Adrenal gland (tissue), 19 donors: ENCODE measurements at places on chromosomes 7 and 10. TPM values are rescaled to one million over a fixed set of nuclear protein-coding genes. Genes with fewer than 3 reads are reported as not detected.

The PMS2 gene
- total RNA-seq, result 12.5 TPM

The FAM25G gene
- total RNA-seq, result not detected

The CNPY1 gene
- total RNA-seq, result not detected

The NODAL gene
- not detected for total RNA-seq

The FIS1 gene
- 425 TPM for total RNA-seq

DNA sequence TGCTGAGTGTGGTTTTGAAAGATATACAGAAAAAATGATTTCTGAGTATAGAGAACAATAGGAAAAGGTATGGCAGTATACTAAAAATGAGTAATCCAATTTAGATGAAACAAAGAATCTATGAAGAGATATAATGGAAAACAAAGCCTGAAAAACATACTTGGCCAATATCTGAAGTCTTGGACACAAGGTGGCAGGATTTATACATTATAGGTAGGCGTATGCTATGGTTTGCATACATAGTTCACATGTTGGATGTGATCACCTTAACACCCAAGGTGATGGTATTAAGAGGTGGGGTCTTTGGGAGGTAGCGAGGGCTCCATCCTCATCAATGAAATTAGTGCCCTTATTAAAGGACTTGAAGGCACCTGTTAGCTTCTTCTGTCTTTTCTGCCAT, 34.5 kb upstream of the BPGM start:
- H3K4me3 ChIP-seq, result no peak overlapping the region
- peaks cover 8% of the 10 kb centered on the region for H3K27me3 ChIP-seq
- no peaks in the 10 kb centered on the region for H3K36me3 ChIP-seq
- DNase-seq, result no peak
- H3K27ac ChIP-seq, result no peak overlapping the region

DNA sequence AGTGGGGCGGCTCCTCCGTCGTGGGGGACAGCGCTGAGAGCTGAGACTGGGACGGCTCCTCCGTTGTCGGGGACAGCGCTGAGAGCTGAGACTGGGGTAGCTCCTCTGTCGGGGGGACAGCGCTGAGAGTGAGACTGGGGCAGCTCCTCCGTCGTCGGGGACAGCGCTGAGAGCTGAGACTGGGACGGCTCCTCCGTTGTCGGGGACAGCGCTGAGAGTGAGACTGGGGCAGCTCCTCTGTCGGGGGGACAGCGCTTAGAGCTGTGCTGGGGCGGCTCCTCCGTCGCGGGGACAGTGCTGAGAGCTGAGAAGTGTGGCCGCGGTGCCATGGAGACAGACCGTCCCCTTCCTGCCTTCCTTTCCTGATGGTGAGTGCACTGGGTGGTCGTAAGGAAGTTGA, 136.4 kb downstream of the DYNC2I1 start:
- H3K27ac ChIP-seq, result no peak overlapping the region
- H3K4me1 ChIP-seq, result no peaks in the 10 kb centered on the region
- no peaks in the 10 kb centered on the region for H3K36me3 ChIP-seq
- H3K4me3 ChIP-seq, result no peak overlapping the region

GRCh38 chr10:113681533-113682470, 2.1 kb downstream of the CASP7 start:
- H3K4me3 ChIP-seq, result no peak overlapping the region
- H3K4me1 ChIP-seq, result no peaks in the 10 kb centered on the region
- no peaks in the 10 kb centered on the region for H3K27me3 ChIP-seq
- H3K27ac ChIP-seq, result no peak overlapping the region

DNA sequence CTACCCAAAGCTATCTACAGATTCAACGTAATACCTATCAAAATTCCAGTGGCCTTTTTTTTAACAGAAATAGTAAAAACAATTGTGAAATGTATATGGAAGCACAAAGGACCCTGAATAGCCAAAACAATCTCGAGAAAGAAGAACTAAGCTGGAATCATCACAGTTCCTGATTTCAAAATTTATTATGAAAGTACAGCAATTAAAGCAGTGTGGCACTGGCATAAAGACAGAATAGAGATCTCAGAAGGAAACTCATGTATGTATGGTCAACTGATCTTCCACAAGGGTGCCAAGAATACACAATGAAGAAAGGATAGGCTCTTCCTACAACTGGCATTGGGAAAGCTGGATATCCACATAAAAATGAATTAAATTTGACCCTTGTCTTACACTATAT, 23.2 kb downstream of the PNLIPRP3 start:
- no peaks in the 10 kb centered on the region for H3K4me1 ChIP-seq
- no peak for DNase-seq
- H3K27ac ChIP-seq, result no peak overlapping the region
- no peak overlapping the region for H3K4me3 ChIP-seq
- no peaks in the 10 kb centered on the region for H3K27me3 ChIP-seq

DNA sequence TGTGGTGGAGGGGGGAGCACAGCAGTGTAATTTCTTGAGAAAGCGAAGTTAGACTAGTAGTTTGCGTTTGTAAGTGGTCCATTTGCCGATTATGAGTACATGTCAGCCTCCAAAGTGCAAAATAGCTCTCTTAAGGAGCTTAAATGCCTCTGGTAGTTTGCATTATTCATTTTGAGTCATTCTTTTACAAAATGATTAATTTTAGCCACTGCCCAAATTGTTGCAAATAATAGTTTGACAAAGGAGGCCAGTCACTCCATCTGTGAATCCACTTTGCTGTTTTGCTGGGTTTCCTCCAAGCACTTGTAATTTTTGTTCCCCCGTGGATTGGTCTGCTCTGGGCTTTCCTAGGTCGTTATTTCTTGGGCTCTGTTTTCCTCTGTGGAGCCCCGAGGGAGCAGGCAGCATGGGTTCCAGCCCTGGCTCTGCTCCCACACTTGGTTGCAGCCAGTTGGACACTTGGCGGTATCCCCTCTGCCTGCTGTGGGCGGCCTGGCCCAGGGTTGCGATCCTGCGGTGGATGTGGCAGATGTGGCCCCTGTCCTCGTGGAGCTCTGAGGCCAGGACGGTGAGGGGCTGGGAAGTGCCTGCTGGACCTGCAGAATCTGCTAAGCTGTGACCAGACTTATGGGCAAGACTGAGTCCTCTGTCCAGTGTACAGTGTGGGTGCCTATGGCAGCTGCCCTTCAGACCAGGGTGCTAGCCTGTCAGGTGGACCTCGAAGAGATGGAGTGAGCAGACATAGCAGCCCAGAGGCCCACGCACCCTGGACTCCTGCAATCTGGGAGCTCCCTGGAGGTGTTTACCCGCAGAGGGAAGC, 129.1 kb upstream of the BTBD16 start:
- H3K4me1 ChIP-seq, result peaks cover 28% of the 10 kb centered on the region
- H3K27me3 ChIP-seq, result no peaks in the 10 kb centered on the region
- no peaks in the 10 kb centered on the region for H3K36me3 ChIP-seq
- H3K27ac ChIP-seq, result no peak overlapping the region
- no peak overlapping the region for H3K4me3 ChIP-seq
- no peak for DNase-seq

GRCh38 chr10:11178606-11179515, 161.2 kb downstream of the CELF2 start:
- no peaks in the 10 kb centered on the region for H3K4me1 ChIP-seq
- H3K27ac ChIP-seq, result no peak overlapping the region
- H3K4me3 ChIP-seq, result no peak overlapping the region
- no peaks in the 10 kb centered on the region for H3K36me3 ChIP-seq
- no peaks in the 10 kb centered on the region for H3K27me3 ChIP-seq

GRCh38 chr10:64458306-64458705, 937.1 kb downstream of the REEP3 start:
- no peaks in the 10 kb centered on the region for H3K4me1 ChIP-seq
- H3K27ac ChIP-seq, result no peak overlapping the region
- H3K36me3 ChIP-seq, result no peaks in the 10 kb centered on the region
- DNase-seq, result no peak
- H3K27me3 ChIP-seq, result no peaks in the 10 kb centered on the region

GRCh38 chr7:114048386-114049235, 129.8 kb upstream of the PPP1R3A start:
- H3K4me1 ChIP-seq, result no peaks in the 10 kb centered on the region
- no peaks in the 10 kb centered on the region for H3K36me3 ChIP-seq
- DNase-seq, result no peak
- no peaks in the 10 kb centered on the region for H3K27me3 ChIP-seq
- no peak overlapping the region for H3K4me3 ChIP-seq

DNA sequence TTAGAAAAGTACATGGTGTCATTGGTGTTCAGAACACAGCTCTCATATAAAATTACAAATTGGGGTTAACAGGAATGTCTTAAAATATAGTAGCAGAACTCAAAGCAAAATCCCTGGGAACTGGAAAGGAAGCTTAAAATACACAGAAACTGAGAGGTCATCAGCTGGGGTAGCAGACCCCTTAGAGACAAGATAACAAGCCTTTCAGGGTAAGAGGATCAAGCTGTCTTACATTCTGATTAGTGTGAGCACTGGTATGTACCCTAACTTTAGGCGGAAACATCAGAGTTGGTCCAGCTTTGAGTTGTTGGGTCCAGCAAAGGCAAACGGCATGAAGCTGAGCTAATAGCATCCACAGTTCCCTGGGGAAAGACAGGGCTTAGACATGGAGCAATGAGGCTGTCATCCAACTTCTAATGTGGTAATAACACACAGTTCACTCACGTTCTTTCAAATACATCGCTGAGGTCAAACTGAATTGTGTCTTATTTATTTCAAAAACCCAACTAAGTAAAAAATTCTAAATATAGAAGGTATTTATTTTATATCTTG, 32.6 kb downstream of the ARHGAP21 start:
- H3K4me3 ChIP-seq, result no peak overlapping the region
- no peaks in the 10 kb centered on the region for H3K4me1 ChIP-seq
- no peak overlapping the region for H3K27ac ChIP-seq
- no peaks in the 10 kb centered on the region for H3K36me3 ChIP-seq
